ENCODE measurements at places on chromosomes 11 and 22.

- no peak for DNase-seq
Measured at GRCh38 chr11:84965484-84965883, 661.7 kb downstream of the DLG2 start.

DNA sequence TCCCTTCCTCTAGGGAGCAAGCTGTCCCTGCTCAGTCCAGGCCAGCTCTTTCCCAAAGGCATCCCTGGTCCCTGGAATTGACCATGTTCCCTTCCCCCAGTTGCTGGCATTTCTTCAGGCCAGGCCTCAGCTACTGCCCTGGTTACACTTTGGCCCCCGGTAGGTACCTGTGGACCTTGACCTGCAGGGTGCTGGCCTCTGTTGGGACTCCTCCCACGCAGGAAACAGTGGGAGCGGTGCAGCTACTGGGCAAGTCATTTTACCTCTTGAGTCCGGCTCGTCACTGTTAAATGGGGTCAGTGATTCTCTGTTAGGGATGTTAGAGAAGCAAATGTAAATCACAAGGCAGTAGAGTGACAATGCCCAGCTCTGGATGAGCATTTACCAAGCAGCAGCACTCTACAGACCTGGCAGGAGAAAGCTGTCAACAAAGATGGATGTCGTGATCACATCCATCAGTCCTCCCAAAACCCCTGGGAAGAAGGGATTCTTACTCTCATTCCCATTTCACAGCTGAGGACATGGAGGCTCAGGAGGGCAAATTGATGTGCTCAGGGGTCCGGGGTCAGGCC lies 16.9 kb downstream of the MYO7A start:
- no peak for DNase-seq

DNA sequence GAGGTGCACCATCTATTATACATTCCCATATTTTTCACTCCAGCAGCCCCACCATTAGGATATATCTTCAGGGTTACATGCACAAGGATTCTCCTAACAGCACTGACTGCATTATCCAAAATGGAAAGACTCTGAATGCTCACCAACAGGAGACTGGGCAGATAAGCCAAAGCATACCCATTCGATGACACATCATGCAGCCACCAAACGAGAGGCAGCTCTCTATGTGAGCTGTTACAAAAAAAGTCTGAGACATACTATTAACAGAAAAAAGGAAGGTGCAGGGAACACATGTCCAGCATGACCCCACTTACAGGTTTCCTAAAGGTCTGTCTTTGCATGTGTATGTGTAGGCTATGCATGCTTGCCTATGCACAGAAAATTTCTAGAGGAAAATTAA lies 12.4 kb upstream of the SERPIND1 start:
- DNase-seq = no peak

GRCh38 chr11:75541193-75542087 lies 15.7 kb upstream of the GDPD5 start:
- DNase-seq = no peak

- DNase-seq = no peak
Measured at GRCh38 chr11:35932681-35933319, 11.1 kb upstream of the LDLRAD3 start.

DNA sequence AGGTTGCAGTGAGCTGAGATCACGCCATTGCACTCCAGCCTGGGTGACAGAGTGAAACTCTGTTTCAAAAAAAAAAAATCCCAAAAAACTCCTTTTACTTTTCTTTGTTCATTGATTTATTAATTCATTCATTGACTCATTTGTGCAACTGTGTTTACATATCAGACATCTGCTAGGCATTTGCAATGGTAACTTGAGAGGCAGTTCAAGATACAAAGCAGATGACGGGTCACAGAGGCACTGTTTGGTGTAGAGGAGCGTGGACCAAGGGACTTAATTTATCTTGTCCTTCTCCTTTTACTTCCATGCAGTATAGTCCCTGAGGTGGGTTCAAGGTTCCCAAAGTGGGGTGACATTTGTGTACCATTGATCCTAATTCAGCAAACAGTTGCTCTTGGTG lies 71.4 kb downstream of the KIAA1671 start:
- no peak for DNase-seq

GRCh38 chr11:35029979-35030682 lies 108.8 kb upstream of the CD44 start:
- no peak for DNase-seq

DNA sequence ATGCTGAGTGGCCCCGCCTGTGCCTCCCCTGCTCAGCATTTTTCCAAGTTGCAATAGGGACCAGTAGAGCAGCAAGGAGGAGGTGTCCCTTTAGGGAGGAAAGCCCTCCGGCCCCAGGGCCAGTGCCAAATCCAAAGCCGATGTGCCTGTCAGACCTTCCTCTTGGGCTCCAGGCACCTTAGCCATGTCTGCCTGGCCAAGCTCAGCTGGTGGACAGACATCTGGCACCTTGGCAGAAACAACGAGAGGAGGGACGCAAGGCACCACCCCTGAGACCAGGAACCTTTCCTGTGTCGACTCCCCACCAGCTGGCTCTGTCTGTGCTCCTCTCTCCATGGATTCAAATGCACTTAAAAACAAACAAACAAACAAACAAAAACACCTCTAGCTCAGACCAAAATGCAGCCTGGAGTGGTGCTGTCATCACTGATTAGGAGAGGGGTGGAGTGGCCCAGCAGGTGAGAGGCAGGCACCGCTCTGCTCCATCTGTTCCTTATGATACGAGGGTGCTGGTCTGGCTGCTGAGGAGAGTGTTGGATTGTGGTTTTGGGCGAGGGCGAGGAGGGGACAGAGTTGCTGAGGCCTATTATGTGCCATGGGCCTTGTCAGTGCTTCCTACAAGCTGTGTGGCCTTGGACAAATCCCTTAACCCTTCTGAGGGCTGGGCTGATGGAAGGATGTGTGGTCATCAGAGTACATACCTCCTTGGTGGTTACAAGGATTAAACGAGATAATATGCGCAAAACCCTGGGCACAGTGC lies 46.2 kb downstream of the TP53I11 start:
- no peak for DNase-seq

GRCh38 chr11:111814106-111814505 lies 47.9 kb upstream of the PPP2R1B start:
- no peak for DNase-seq

Measured in right forelimb (tissue), 1 donor.